MG63 (cell line): ENCODE measurements at places on chromosomes 11 and 22. TPM values are rescaled to one million over a fixed set of nuclear protein-coding genes. Genes with fewer than 3 reads are reported as not detected.
A peak's percentile ranks its signal among the peaks of the same experiment; 100 is the strongest.

Gene FBXO3
- total RNA-seq = 41.7 and 48.8 TPM in 2 replicates

Gene TM7SF2
- total RNA-seq = 3.5 and 10.9 TPM in 2 replicates

GRCh38 chr11:36095716-36096115, 151.9 kb downstream of the LDLRAD3 start:
- peak; percentile 6 for DNase-seq

Gene OR51I1
- not detected in 2 replicates for total RNA-seq
